ENCODE measurements at places on chromosomes 16 and 17. TPM values are rescaled to one million over a fixed set of nuclear protein-coding genes. Genes with fewer than 3 reads are reported as not detected.

Gene CTRL
- total RNA-seq: 1.2 TPM

Gene DHRS7C
- total RNA-seq: not detected

Gene SHMT1
- total RNA-seq: 9.6 TPM

Gene CSH2
- not detected for total RNA-seq

Gene ANKRD13B
- 11.2 TPM for total RNA-seq

Gene SBK1
- total RNA-seq: 0.09 TPM

Gene ALOX15
- not detected for total RNA-seq

Gene IRX6
- total RNA-seq: 0.42 TPM

Gene CACNG5
- not detected for total RNA-seq

Gene NUP93
- 54.7 TPM for total RNA-seq

Gene ABCC11
- not detected for total RNA-seq

Gene ICAM2
- total RNA-seq: 26.7 TPM

DNA sequence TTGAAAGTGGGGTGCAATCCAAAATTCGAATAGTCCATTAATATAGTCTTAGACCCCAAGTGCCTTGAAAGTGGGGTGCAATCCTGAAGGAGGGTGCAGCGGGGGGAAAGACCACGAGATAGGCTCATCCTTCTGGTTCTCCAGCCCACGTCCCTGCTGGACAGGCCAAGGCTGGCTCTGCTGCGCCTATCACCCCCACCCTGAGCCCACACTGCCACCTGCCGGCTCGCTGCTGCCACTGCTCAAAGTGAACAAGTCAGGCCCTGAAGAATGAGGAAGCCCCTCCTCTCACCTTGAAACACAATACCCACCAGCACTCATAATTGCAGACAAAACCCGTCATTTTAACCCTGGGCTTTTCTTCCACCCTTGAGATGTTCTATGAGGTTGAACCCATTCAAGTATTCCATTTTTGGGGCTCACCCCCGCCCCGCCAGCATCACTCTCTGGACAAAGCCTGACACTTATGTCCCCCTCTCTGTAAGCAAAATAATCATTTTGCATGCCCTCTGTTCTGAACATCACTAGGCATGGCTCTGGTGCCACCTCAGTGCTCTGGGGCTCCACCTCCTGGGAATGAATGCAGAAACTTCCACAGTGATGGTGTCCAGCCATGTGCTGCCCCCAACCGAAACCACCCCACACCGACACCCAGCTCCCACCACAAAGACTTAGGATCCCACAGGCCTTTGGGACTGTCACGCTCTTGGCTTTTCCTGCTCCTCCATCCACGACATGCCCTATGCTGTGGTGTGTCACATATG is 56.8 kb downstream of the BEAN1 start:
- DNase-seq: peak; percentile 95

DNA sequence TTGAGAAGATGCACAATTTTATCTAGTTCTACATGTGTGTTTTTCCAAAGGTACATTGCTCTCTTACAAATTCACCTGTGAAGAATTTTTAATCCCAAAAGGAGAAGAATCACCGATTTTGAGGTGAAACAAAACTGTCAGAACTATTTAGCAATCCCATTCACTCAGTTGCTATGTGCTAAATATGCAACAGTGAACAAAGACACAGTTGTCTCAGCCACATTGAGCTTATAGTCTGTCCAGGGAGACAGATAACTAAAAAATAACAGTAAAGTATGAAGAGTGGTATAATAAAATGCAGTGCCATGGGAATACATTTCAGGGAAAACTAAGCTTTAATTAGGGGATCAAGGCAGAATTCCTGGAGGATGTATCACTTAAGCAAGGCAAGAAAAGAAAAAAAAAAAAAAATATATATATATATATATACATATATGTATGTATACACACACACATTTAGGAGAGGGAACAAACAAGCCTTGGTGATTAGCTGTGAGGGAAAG is 110.4 kb downstream of the SPAG9 start:
- no peak for DNase-seq

DNA sequence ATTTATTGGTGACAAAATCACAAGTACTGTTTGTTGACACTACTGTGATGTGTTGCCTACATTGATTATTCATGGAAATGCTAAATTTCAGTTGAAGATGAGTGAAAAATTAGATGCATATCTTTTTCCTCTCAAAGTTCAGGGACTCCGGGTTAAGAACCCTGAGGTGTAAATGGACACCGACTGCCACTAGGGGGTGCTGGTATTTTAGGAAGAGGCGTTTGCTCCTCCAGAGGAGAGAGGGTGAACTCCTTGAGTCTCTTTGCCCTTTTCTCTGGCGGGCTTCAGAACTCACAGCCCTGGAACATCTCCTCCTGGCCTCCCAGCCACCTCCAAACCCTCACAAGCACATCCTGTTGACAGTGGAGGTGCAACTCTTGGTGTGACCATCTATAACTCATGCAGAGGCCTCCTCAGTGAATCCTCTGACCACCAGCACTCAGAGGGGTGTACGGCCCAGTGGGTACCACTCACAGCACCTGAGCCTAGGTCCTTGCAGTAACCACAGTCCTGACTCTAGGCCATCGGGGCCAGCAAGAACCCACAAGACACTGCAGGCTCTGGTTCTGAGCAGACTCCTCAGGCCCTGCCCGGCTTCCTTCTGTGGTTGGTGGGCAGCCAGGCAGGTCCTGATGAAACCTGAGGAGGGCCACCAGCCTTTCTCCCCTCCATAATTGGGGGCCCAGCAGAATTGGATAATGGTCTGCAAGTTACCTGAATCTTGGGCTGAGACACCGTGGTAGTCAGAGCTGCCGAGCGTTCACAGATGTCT is 26.2 kb upstream of the PIK3R5 start:
- DNase-seq: no peak

- no peak for DNase-seq
Observed at GRCh38 chr17:8359769-8360168, 16.7 kb downstream of the KRABD2 start.

DNA sequence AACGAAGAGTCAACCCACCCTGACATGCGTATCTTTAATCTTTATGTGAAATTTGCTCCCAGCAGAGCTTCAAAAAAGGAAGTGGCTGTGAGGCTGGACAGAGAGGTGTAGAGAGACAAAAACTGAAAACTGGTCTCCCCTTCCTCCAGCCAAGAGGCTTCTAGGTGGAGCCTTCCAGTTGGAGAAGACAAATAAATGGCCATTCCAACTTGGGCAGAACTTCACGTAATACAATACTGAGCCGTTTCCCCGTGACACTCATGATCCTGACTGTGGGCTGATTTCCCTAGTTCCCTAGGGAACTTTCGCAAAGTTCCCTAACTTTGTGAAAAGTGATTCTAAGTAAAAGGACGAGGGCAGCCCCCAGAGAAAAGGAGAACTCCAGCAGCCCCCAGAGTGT is 78.8 kb downstream of the ZFHX3 start:
- no peak for DNase-seq

- peak; percentile 96 for DNase-seq
Observed at GRCh38 chr17:57892146-57892819, 42.4 kb upstream of the MRPS23 start.

- no peak for DNase-seq
Observed at GRCh38 chr17:55282379-55282702, 17.6 kb downstream of the HLF start.

GRCh38 chr17:74763565-74764387 is 12.4 kb downstream of the NAT9 start:
- DNase-seq: no peak

- no peak for DNase-seq
Observed at GRCh38 chr16:86775511-86775921, 197.2 kb downstream of the FOXL1 start.

DNA sequence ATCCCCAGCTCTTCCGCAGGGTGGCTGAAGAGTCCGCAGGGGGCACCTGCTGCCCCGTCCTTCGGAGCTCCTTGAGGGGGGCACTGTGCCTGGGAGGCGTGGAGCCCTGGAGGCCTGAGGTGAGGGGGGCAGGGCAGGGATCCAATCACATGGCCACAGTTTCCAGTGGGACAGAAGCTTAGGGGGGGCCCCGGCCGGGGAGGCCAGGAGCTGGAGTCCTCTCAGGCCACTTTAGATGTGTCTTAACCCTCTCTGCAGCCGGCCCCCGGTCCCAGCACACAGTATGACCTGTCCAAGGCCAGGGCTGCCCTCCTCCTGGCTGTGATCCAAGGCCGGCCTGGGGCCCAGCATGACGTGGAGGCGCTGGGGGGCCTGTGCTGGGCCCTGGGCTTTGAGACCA is 10.8 kb downstream of the ZNF213 start:
- peak; percentile 79 for DNase-seq

DNA sequence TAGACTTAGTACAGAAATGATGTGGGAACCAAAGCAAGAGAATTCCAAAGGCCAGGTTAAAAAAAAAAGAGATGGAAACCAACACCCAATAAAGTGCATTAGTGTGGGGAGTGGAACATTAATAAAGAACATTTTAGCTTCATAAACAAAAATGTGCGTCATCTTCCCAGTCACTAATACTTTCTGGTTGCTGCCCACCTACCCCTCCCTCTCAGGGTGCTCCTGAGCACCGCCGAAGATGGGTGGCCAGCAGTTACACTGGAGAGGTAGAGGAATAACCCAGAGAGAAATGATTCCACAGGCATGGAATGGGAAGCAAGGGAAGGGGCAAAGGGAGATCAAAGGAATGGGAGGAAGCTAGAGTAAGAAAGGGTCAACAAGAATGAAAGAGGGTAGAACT is 6.0 kb upstream of the CHD3 start:
- peak; percentile 22 for DNase-seq

DNA sequence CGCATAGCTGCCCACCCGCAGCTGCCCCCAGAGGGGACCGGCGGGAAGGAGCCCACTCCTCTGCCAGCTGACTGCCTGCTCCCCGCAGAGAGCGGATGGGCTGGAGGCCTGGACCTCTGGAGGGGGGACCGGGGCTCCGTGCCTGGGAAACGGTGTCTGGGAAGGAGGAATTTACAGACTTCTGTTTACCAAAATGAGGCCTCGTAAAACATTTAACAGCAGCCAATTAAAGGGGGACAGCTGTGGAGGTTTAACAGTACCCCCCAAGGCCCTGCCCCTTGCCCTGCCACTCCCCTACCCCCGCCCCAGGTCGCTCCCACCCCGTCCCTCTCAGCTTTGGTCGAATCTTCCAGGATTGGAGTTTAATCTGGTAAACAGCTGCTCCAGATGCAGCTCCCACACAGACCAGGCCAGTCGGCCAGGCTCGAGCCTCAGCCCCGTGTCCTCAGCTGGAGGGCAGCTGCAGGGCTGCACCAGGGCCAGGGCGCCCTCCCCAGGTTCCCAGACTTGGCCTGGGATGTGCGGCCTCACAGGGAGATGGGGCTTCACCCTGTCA is 41.1 kb downstream of the BAHCC1 start:
- DNase-seq: no peak

- DNase-seq: no peak
Observed at GRCh38 chr17:62660629-62661118, 33.2 kb downstream of the MRC2 start.

- no peak for DNase-seq
Observed at GRCh38 chr16:15487336-15488284, 53.2 kb downstream of the BMERB1 start.

GRCh38 chr16:48609652-48610029 is 339 bp downstream of the N4BP1 start:
- peak; percentile 90 for DNase-seq

- no peak for DNase-seq
Observed at GRCh38 chr17:49108318-49108717, 24.3 kb upstream of the B4GALNT2 start.

DNA sequence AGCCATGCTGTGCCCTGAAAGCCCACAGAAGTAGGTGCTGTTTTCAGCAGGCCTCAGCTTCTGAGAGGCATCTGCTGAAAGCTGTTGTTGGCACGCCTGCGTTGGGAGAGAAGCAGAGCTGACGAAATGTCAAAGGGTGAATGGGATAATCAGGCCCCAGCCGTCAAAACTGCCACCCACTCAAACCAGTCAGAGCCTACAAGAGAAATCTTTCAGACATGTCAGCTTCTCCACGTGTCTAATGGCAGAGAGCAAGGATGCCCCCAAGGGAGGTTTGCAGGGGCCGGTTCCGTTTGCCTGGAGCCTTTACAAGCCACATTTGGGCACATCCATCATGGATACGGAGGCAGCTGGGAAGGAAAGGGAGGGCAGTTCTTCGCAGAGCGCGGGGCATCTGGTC is 568.2 kb upstream of the EEF2KMT start:
- DNase-seq: no peak

GRCh38 chr17:48997103-48997826 is at the start of gene IGF2BP1:
Gene IGF2BP1, plus strand, starts transcription at chr17:48997385. Its CDS starts 361 bp downstream, at chr17:48997746.
- no peak for DNase-seq

DNA sequence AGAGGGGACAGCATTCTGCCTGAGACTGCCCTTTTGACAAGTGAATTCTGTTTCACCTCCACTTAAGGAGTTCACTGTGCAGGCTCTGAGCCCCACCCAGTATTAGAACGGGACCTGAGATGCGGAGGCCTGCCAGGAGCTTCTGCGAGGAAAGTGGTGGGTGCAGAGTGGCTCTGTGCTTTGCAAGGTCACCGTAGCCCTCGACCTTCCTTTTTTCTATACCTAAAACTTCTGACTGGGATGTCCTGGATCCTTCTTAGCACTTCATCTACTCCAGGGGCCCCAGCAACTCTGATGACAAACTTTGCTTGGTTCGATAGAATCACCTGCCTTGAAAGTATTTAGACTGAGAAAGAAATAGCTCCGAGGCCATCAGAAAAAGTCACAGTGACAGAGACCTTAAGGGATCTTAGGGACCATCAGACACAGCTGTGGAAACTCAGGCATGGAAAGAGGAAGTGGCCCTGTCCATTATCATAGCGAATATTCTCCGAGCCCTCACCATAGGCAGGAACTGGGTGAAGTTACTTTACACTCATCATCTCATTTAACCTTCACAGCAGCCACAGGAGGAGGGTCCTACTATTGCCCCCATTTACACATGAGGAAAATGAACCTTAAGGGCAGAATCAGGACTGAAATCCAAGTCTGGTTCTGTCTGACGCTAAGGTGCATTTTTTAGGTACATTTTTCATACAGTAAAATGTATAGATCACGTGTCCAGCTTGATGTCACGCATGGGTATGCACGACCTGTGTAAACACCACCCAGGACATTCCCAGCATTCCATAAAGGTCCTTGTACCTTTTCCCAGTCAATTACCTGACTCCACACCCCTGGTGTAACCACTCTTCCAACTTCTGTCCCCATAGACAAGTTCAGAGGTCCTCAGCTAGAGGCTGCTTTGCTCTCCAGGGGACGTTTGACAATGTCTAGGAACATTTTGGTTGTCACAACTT is 676 bp upstream of the KRT13 start:
- DNase-seq: no peak

GRCh38 chr17:38352245-38353085 is 821 bp downstream of the SOCS7 start:
- DNase-seq: peak; percentile 84

DNA sequence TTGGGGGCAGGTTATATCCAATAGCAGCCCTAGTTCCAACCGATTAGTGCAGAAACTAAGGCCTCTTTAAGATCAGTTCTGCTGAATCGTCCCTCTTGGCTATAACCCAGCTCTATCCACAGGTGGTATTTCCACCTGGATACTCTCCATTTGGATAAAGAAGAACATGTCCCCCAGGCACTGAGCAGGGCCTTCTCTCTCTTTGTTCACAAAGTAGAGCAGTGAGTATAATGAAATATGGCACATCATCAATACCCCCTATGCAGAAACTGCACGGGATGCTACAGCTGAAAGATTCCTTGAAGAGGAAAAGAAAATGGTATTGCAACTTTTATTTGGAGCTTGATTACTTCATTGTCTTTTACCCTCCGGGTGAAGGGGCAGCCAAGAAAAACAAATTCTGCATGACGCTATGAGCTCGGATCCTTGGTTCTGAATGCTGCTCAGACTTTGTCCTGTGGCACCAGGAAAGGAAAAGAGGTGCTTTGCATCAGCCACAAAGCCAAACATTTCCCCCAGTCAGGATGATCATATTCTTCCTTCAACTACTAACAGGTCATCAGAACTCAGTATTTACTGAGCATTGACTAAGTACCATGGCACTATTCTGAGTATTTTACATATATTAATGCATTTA is 399.7 kb downstream of the NPIPA8 start:
- no peak for DNase-seq

- DNase-seq: no peak
Observed at GRCh38 chr16:87542531-87543102, 49.8 kb upstream of the ZCCHC14 start.

All from posterior vena cava (tissue), 2 donors.